ENCODE measurements at places on chromosomes 4 and X.

- no peak for DNase-seq
These were observed 4.6 kb upstream of the CDKL2 start for GRCh38 chr4:75634951-75635350.

GRCh38 chrX:145817331-145818185 lies at the start of gene SLITRK2:
TSS of gene SLITRK2 (plus strand) at chrX:145817829. CDS start at chrX:145822426, 4,597 bp downstream.
- DNase-seq: peak; percentile 62

DNA sequence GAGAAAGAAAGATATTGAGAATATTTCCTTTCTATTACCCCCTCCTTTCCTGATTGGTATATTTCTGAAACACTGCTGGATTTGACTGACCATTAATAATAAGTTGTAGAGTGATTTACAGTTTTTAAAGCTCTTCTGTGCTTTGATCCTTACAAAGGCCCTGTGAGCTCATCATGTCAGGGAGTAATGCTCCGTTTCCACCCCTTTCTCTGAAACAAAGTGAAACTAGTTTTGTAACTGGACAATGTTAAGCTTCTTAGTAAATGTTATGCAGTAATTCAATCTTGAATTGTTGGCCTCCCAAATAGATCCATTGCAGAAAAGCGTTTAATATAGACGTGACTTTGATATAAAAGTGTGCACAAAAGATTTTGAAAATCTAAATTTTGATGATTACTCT lies 190.1 kb upstream of the GNPDA2 start:
- DNase-seq: peak; percentile 37

GRCh38 chr4:141338238-141338637 lies 117.5 kb downstream of the ZNF330 start:
- no peak for DNase-seq

DNA sequence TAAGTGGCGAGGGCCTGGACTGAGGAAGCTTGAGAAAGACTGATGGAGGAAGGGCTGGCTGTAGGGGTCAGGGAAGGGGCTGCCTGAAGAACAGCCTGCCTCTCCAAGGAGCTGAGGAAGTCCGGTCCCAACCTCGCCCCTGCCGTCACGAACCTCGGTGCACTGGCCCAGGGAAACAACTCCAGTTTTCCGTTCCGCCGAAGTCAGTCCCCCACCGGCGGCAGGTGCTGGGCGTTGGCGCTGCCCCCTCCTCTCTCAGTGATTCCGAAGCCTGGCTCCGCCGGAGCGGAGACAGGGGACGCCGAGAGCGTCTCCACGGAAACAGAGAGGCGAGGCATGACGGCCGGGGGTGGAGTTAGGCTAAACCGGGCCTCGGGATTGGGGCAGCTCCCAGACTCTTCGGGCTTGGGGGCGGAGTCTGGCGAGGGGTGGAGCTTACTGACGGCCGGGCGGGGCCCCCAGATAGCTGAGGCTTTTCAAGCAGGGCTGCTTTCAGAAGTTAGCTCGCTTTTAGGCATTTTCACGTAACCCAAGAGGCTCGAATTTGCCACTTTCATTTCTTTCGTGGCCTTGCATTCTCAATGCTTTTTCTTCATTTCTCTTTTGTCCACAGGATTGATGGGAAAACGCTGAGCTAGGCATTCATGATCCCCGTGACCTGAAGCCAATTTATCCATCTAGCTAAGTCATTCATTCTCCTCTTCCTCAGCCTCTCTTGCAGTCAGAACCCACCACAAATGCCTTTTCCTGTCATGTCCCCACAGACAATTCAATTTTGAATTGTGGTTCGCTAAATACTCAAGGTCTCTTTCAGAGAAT lies at the start of gene TTC29:
Gene TTC29, minus strand, starts transcription at position 309 of the 819 bp plus-strand sequence. CDS start 5,969 bp downstream, outside the sequence.
- DNase-seq: peak; percentile 82

DNA sequence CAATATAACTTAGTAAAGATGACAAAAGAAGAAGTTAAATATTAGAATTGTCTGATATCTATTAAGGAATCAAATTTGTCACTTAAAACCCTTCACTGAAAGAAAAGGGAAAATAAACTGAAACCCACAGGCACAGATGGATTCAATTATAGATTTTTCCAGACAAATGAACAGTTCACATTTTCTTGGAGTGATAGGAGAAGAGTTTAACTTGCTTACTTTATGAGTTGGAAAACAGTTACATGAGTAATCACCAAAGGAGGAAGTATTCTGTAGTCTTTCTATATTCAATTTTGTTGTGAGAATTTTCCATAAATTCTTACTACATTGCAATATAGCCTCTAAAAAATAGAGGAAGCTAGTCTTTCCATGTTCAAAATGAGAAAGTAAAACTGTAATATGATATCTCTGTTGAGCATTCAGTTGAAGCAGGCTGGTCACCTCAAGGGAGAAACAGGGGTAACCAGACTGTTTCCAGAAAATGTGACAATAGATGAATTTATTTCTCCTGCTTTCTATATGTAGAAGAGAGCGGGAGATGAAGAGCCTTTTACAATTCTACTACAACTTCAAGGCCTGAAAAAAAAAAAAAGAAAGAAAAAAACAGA lies 330.3 kb upstream of the EPHA5 start:
- no peak for DNase-seq

DNA sequence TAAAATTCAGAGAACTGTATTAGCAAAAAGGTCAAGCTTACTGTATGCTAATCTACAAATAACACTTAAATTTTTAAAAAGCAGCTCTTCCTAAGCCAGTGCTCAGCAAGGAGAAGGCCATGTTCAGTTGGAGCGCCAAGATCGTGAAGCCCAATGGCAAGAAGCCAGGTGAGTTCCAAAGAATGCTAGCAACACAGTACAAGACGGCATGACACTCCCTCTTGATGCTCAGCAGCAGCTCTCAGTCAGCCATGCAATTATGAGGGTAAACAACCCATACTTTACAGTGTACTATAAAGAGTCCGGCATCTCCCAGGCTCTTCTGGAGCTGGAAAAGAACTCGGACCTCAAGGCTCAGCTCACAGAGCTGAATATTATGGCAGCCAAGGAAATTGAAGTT lies 34.9 kb downstream of the STX18 start:
- no peak for DNase-seq

DNA sequence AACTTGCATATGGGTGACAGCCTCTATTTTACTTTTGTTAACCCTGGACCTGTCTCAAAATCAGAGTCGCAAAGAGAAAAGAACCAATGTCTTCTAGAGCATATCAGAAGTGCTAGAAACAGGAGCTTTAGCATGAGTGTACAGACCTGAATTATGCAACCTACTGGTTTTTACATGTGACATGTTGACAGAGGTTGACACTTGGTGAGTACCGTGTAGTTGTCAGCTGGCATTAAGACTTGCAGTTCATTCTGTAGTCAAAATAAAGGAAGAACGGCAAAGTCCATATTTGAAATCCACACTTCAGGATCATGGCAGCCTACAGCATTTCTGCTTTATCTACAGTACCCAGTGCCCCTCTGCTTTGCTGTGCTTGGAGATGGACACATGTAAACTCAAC lies 291.9 kb upstream of the TENM3 start:
- no peak for DNase-seq

Measured in pons (tissue), 1 donor.